T-helper 1 cell (primary cell): ENCODE measurements at places on chromosomes 7 and 10.
A peak's percentile ranks its signal among the peaks of the same experiment; 100 is the strongest.

DNA sequence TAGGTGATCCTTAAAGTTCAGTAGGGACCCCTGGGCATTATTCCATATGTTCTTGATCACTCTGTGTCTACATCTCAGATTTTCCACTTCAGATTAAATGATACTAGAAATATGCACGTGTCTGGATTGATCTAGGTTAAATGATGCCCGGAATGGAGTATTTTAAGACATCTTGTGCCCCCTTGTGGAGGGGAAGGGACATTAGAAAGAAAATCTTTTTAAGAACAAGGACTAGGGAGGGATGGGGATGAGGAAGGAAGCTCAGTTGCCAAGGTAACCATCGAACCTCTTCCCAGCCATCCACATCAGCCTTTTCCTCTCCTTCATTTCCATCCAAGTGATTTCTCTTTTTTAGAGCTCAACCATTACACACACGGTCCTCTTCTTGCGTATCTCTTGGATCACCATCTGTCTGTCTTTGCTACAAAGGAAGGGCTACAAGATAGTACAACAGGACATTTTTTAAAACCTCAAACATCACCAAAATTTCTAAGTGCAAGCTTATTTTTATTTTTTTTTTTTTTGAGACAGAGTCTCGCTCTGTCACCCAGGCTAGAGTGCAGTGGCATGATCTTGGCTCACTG is 40.5 kb downstream of the PRSS2 start:
- peak; percentile 36 for DNase-seq

GRCh38 chr10:79378383-79378646 is 31.0 kb downstream of the PPIF start:
- no peak for DNase-seq

GRCh38 chr7:102065226-102065625 is 221.4 kb upstream of the SH2B2 start:
- no peak for DNase-seq

GRCh38 chr10:18505456-18506118 is 145.8 kb downstream of the NSUN6 start:
- DNase-seq: no peak

- DNase-seq: no peak
Observed at GRCh38 chr7:147857152-147858140, 733.1 kb upstream of the C7orf33 start.

DNA sequence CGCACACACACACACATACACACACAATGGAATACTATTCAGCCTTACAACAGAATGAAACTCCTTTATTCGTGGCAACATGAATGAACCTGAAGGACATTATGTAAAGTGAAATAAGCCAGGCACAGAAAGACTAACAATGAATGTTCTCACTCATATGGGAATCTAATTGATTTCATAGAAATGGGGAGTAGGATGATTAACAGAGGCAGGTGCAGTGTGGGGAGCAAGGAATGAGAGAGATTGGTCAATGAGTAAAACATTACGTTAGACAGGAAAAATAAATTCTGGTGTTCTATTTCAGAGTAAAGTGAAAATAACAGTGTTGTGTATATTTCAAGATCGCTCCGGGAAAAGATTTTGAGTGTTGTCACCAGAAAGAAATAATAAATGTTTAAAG is 694.5 kb downstream of the NXPH1 start:
- DNase-seq: no peak

DNA sequence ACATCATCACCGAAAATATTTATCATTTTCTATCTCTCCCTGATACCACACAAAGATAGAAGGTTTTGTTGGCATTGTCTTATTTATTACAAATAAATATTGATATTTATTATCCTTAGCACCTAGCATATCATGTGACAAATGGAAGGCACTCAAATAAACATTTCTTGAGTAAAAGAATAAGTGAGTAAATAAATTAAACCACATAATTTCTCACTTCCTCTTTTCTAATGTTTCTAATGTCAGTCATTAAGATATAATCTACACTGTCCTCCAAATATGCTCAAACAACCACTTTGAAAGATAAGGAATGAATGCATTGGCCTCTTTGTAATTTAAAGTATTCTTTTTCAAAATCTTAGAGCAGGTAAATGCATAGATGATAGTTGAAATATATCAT is 1027.8 kb upstream of the LRRTM3 start:
- no peak for DNase-seq

- DNase-seq: no peak
Observed at GRCh38 chr7:2604608-2605174, 27.1 kb upstream of the TTYH3 start.

DNA sequence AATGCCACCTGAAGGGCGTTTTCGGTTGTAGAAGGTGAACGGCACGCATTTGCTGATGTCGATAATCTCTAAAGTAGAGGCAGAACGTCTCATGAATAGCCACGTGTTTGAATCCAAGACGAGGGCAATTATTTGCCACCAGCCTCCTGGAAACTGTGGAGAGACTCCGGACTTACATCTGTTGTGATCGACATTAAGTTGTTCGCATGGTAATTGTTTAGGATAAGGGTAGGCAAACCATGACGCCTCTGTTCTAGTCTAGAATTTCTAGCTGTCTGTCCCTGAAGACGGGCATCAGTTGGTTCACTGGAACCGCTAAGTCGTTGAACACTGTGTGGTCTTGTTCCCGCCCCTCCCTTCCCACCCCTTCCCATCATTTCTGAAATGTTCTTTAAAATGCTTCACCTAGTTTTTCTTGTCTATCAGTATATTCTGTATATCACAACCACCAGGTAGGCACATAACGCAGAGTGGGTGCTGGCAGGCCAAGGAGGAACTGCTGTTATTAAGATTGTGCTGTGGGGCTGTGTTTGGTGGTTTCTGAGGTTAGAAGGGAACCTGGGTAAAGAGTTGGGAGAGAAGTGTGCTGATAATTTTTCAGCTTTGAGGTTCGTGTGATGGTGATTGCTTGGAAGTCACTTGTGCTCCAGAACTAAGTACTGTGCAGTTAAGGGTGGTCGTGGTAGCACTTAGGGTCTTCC is 1.2 kb downstream of the UBE3C start:
- no peak for DNase-seq

- DNase-seq: no peak
Observed at GRCh38 chr7:95511716-95512260, 26.0 kb downstream of the ASB4 start.

- no peak for DNase-seq
Observed at GRCh38 chr7:36742911-36743775, 18.8 kb upstream of the AOAH start.

DNA sequence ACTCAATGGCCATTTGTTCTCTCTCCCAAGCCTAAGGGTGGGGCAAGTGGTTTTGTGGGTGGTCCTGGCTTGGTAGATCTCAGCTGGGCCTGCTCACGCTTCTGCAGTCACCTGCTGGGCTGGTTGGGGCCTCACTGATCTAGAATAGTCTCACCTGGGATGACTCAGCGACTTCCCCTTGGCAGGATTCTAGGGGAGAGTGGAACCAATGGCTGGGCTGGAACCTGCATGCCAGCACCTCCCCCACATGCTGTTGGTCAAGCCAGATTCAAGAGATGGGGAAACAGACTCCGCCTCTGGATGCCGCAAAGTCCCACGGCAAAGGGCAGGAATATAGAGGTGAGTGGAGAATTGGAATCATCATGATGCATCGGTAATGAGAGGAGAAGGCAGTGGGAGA is 292.9 kb upstream of the NPVF start:
- DNase-seq: no peak

GRCh38 chr7:91248996-91249395 is 15.2 kb upstream of the FZD1 start:
- DNase-seq: no peak

DNA sequence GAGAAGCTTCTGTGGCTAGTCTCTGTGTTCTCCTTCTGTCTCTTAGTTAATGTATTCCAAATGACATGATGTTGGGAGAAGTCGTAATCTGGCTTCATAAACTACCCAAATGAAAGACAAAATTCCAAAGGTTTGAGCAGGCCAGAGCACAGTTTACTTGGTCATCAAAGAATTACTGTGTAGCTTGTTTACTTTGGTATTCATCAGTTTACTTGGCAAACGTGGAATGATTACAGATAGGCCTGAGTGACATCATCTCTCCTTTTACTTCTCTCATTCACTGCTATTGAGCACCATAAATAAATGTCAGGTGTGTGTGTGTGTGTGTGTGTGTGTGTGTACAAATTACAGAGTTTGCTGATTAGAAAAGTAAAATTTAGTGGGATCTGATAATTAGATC is 327.3 kb downstream of the PHTF2 start:
- DNase-seq: no peak

DNA sequence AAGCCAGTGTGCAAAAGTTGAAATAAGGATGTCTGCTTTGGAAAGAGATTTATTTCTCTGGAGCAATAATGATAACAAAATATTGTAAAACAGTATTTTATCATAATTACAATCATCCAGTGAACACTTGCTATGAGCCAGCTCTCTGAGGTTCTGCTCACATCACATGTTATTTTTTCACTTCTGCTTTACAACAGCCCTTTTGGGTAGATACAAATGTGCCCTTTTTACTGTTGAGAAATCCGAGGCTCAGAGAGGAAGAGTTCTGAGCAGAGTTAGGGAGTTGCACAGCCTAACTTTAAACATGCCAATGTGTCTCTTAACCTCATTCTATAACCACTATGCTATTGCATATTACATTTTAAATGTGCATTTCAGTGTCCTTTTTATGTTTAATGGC is 232.6 kb upstream of the CDC14C start:
- DNase-seq: no peak

GRCh38 chr7:44244282-44244681 is 43.5 kb downstream of the YKT6 start:
- DNase-seq: peak; percentile 25

- no peak for DNase-seq
Observed at GRCh38 chr7:139771001-139771956, 6.5 kb downstream of the HIPK2 start.

DNA sequence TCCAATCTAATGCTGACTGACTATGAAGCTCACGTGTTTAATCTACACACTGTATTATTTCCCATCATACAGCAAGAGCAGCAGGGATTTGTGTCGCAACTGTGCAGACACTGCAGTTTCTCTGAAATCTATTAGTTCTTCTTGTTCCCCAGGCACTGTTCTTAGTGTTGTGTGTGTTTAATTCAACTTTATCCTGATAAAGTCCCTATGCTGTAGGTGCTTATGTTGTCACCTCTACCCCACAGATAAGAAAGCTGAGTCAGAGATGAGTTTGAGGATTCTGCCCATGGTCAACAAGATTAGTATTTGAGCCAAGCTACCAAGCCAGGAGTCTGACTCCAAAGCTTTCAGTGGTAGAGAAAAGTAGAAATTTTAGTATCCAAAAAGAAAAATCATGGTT is 22.5 kb upstream of the EPHB6 start:
- DNase-seq: no peak
